Head of caudate nucleus (tissue), 42 donors: ENCODE measurements at places on chromosomes 3 and 15.

DNA sequence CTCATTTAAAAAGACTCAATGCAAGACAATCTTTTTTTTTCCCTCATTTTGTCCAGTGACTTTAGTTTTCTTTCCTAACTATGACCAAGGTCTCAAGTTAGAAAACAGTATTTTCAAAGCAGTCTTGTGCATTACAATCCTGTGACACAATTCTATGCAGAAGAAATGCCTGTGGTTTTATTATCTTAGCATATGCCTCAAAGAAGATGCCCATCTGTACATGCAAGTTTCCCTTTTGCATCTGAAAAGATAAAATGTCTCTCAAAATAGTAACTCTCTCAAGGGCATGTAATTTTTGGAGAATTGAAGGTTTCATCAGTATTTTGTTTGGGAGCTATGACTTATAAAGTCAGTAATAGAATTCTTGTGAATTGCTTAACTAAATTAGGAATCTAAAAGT is 292.0 kb upstream of the SUCLG2 start:
- no peak for DNase-seq

DNA sequence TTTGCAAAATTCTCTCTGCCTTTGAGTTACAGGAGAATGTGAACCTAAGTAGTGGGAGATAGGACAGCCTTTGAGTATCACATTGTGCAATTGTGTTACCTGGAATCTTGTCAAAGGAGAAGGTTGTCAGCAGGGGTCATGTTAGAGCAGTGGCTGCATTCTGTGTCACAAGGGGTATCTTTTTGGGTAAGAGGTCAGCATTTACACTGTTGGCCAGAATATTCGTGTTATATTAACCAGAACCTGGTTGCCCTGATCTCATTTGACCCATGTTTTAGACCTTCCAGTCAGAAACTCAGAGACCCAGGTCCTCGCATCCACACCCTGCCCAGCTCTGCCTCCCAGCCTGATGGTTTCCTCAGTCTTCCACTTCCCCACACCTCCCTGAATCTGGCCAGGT is 27.3 kb downstream of the HDC start:
- no peak for DNase-seq

DNA sequence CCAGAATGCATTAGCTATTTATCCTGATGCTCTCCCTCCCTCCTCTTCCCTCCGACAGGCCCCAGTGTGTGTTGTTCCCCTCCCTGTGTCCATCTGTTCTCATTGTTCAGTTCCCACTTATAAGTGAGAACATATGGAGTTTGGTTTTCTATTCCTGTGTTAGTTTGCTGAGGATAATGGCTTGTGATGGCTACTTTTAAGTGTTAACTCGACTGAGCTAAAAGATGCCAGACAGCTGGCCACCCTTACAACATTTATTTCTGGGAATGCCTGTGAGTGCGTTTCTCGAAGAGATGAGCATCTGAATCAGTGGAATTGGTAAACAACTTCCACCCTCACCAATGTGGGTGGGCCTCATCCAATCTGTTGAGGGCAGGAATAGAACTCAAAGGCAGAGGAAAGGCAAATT is 24.7 kb upstream of the TM2D3 start:
- no peak for DNase-seq

DNA sequence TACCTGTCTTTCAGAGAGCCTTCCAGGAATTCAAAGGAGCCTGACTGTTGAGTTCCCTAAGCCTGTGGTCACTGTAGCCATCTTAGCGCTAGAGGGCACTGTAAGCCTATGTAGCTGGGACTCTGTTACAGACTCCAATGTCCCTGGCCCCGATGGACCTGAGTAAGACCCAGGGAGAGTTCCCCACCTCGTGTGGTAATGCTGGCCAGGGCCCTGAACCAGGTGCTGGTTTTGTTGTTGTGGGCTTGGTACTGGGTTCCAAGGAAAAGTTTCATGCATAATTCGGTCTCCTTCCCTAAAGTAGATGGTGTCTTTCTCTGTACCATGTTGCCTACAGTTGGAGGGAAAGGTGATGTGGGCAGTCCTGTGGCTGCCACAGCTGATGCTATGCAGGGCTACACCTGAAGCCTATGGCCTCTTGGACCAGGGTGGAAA is 32.4 kb downstream of the CDAN1 start:
- peak; percentile 62 for DNase-seq

DNA sequence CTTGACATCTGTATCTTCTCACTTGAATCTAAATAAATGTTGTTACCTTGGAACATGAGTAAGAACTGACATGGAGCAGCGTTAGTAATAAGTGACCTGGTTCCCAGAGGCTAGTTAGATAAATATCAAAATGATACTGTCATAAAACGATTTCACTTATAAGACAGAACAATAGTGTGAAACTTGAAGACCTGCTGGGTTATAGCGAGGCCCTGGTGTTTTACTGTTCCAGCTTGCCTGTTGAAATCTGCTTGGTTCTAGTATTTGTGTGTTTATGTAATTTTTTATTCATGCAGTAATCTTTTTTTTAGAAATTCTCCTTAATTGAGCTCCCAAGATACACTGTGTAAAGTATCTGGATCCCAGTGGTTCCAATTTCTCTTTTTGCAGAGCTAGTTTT is 129.4 kb downstream of the CACNA2D3 start:
- DNase-seq = no peak

DNA sequence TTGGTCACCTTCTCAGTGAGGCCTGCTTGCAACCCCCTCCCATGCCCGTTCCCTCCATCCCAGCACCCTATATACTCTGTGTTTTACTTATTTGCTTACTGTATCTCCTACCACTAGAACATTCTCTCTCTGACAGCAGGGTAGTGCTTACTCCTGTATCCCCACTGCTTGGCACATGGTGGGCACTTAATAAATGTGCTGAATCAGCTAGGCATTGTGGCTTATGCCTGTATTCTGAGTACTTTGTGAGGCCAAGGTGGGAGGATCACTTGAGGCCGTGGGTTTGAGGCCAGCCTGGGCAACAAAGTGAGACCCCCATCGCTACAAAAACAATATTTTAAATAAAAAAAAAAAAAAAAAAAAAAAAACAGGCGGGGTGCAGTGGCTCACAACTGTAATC is 7.6 kb upstream of the SHISA5 start:
- DNase-seq = no peak

GRCh38 chr3:61381745-61382392 is 130.6 kb upstream of the FHIT start:
- DNase-seq = no peak

- DNase-seq = no peak
Observed at GRCh38 chr3:140898340-140899180, 43.1 kb upstream of the SLC25A36 start.

DNA sequence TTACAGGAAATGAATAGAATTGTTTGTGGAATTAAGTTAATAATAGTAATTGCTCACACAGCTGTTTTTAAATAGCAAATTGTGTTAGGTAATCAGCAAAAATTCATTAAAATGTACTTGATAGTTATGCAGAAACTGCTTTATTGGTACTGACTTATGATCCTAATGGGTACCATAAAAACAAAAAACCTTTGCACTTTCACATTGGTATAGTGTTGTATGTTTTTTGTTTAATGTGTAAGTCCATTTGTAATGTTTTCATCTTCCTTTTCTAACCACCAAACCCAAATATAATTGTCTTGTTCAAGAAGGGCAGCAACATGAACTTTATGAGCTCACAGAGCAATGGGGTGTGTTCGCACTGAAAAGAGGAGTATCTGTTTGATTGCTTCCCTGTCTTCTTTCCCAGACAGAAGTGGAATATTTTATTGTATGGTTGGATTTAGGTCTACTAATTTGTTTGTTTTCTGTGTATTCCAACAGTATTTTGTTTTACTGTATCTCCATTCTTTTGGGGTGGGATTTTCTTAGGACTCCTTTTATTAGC is 135.8 kb downstream of the TCF12 start:
- no peak for DNase-seq

GRCh38 chr15:71437919-71438318 is 322.6 kb downstream of the THSD4 start:
- DNase-seq = no peak

GRCh38 chr15:25775317-25775912 is 87.7 kb downstream of the ATP10A start:
- no peak for DNase-seq

GRCh38 chr3:129608087-129608935 is 1.8 kb upstream of the PLXND1 start:
- peak; percentile 37 for DNase-seq

GRCh38 chr3:115436767-115437301 is 186.5 kb upstream of the GAP43 start:
- DNase-seq = no peak

GRCh38 chr15:63091679-63092446 is 29.8 kb upstream of the LACTB start:
- no peak for DNase-seq

GRCh38 chr3:196207833-196208607 is 3.2 kb downstream of the ZDHHC19 start:
- DNase-seq = no peak

GRCh38 chr3:98761643-98762229 is 1.4 kb upstream of the ST3GAL6 start:
- no peak for DNase-seq

GRCh38 chr3:156635034-156635433 is 39.4 kb upstream of the TIPARP start:
- DNase-seq = no peak

DNA sequence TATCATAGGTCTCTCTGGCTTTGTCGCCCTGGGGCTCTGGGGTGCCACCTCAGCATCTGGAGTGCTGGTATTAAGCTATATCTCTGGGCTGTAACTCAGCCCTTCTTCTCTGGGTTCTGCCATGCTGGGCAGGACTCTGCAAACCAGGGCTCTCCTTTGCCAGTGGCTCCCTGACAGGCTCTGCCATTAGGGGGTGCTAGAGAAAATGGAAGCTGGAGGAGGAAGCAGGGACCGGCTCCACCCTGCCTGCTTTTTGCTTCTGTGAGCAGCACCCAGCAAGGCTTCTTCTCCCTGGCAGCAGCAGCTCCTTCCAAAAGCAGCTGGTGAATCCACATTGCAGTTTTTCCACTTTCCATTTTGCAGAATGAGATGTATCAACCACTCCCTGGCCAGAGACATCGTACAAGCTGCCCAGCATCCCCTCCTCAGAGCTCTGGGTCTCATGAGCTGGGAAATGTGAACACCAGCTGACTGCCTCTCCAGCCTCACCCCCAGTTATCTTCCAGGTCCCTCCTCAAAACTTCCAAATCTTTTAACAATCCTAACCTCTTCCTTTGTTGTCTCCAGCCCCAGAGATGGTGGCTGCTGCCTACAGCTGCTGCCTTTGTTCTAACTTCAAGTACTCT is 165.0 kb downstream of the ABHD5 start:
- peak; percentile 70 for DNase-seq

GRCh38 chr3:57654267-57654666 is 38.6 kb downstream of the DENND6A start:
- DNase-seq = no peak

DNA sequence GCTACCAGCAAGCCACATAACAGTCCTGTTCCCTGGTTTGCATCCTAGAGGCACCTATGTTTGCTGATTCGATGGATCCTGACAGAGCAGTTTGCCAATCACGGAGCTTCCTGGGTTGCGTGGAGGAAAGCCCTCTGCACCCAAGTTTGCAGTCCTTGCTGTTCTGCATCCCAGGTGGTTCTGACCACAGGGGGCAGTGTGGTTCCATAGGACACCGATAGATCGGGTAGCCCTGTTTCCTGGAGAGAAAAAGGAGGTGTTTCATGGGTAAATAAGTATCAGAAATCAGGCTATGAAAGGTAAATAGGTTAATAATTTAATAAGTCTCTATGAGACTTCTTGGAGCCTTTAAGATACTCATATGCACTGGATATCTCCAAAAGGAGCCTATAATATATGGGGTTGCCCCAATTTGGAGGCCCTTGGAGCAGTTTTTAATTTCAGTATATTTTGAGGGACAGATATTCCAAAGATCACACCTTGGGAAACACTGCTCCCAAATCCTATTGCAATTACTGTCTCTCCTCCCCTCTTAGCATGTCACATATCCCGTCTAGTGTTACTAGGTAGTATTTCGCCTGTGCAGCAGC is 194.6 kb upstream of the TPM1 start:
- peak; percentile 91 for DNase-seq

DNA sequence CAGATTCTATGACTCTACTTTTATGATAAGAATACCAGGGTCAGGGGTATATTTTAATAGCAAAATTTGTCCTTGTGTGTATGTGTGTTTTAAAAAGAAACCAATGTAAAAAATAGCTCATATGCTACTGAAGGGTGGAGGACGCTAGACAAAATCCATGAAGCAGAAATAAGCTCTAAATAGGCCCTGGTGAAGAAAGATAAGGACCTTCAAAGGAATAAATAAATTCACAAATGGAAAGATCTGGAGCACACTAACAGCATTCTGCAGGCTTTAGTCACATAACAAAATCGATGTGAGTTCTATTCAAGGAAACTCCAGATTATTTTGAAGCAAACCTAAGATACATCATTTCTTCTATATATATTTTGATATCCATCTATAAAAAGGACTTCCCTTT is 27.2 kb upstream of the ATP11B start:
- DNase-seq = no peak

GRCh38 chr15:46735115-46735514 is 982.2 kb upstream of the SEMA6D start:
- no peak for DNase-seq

DNA sequence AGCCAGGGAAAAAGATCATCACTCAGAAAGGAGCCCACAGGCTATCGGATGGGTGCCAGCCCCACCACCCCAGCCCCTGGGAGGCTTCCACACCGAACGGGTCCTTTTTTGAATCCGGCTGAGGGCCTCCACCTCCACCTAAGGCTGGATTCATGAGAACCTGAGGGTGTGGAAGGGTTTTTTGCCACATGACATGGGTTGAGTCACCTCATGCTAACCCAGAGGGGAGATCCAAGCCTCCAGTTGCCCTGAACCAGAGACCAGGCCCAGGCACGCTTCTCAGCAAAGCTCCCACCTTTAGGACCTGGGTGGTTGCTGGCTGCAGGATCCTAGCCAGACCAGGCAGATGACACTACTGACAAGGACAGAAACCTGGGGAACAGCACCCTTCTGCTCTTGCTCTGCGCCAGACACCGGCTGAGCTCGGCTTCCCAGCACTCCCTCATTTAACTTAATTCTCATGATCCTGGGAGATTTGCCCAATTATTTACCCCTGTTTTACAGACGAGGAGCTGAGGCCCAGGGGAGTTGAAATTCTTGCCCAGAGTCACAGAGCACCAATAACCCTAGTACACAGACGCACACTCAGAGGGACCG is 25.6 kb downstream of the DUSP7 start:
- DNase-seq = no peak

DNA sequence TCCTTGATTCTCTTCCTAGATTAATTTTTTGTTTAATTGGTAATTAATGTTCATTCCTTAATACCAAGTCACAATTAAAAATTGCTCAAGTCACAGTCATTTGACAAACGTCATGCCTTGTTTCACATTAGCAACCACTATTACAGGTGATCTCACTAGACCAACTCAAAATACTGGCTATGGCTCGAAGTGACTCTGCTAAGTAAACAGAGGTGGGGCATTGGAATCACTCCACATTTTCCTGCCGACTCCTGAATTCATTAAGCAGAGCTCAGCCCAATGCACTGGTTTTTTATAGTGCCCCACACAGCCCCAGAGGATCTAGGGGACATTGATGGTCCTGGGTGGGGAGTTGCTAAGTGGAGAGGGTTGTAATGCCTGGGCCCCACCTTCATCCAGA is 201.2 kb upstream of the NSMCE3 start:
- no peak for DNase-seq
